ENCODE measurements at places on chromosomes 4 and X.

GRCh38 chr4:101284546-101284945, 62.8 kb downstream of the PPP3CA start:
- DNase-seq, result no peak

GRCh38 chr4:168874083-168874482, 136.0 kb downstream of the CBR4 start:
- no peak for DNase-seq

- no peak for DNase-seq
Observed at GRCh38 chr4:7898385-7898784, 41.3 kb downstream of the AFAP1 start.

GRCh38 chr4:158176776-158177175, 4.0 kb upstream of the GASK1B start:
- DNase-seq, result no peak

DNA sequence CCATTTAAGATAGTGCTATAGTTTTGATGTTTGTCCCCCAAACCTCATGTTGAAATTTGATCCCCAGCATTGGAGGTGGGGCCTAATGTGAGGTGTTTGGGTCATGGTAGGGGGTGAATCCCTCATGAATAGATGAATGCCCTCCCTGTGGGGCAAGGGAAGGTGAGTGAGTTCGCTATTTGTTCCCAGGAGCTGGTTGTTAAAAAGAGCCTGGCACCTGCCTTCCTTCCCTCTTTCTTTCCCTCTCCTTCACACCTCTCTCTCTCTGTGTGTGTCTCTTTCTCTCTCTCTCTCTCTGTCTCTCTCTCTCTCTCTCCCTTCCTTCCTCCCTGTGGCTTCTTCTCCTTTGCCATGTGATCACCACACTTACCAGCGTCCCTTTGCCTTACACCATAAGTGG, 160.7 kb downstream of the AASDH start:
- DNase-seq, result no peak

GRCh38 chr4:159400558-159401225, 297.8 kb downstream of the RAPGEF2 start:
- DNase-seq, result no peak
